ENCODE measurements at places on chromosomes 7 and 10.

- DNase-seq, result no peak
Measured at GRCh38 chr10:67098461-67098860, 172.6 kb downstream of the LRRTM3 start.

DNA sequence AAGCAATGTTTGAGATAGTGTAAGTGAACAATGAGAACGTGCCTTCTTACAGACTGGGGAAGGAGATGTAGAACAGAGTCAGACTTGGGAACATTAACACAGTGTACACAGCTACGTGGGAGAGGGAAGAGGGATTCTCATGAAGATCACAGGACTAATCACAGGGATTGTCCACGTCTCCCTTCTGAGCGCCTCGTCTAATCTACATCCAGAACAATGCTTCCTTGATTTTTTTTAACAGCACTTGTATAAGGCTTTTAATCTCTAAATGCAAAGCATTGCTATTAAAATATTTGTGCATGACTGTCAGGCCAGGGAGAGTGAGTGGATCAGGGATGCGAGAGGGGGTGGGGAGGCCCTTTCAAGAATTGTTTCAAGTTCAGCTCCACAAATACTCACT lies 62.7 kb downstream of the MET start:
- DNase-seq, result no peak

DNA sequence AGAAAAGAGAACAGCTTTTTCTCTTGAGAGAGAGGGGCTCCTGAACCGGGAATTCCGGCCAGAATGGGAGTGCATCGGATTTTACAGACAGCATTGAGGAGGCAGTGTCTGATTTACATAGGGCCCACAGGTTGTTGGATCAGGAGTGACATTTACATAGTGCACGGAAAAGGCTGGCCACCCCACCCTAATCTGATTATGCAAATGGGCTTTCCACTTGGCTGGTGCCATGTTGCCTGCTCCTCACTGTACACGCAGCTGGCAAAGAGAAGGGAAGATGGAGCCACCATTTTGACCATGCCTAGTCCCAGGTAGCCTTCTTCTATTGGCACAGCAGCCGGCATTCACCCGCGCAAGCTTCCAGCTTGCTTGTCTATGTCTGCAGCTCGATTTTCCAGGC lies 77.5 kb upstream of the FAM171A1 start:
- no peak for DNase-seq

DNA sequence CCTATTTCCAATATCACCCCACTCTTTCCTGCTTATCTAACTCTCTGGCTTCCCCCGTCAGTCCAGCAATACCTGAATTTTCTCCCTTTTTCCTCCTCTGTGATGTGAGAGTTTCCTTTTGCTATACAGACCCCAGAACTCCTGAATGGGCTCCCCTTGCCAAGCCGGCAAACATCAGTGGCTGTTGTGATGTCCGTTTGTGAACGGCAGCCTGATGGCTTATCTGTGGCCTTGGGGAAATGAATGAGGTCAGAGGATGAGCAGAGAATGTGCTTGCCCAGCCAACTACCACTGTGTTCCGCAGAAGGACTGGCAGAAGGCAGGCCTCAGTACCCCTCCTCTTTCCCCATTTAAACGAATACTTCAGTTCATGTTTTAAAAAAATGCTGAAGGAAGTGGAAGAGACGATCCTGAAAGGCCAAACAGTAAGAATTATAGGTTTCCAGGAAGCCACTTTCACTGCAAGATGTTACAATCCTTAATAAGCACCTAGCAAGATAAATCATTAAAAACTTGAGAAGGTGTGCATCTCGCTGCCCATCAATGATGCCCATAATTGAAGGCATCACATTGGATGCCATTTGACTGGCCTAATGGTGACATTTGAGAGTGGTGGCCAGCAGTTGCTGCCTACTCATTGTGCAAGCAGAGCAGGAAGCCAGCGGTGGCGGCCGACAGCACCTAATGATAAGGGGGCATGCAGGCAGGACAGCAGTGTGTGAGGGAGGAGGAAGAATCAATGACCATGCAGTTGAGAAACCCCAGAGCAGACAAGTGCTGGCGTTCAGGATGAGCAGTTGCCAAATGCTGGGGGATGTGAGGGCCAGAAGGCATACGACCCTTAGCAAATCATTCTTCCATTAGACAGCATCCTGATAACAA lies 31.5 kb downstream of the SLC18A2 start:
- no peak for DNase-seq

DNA sequence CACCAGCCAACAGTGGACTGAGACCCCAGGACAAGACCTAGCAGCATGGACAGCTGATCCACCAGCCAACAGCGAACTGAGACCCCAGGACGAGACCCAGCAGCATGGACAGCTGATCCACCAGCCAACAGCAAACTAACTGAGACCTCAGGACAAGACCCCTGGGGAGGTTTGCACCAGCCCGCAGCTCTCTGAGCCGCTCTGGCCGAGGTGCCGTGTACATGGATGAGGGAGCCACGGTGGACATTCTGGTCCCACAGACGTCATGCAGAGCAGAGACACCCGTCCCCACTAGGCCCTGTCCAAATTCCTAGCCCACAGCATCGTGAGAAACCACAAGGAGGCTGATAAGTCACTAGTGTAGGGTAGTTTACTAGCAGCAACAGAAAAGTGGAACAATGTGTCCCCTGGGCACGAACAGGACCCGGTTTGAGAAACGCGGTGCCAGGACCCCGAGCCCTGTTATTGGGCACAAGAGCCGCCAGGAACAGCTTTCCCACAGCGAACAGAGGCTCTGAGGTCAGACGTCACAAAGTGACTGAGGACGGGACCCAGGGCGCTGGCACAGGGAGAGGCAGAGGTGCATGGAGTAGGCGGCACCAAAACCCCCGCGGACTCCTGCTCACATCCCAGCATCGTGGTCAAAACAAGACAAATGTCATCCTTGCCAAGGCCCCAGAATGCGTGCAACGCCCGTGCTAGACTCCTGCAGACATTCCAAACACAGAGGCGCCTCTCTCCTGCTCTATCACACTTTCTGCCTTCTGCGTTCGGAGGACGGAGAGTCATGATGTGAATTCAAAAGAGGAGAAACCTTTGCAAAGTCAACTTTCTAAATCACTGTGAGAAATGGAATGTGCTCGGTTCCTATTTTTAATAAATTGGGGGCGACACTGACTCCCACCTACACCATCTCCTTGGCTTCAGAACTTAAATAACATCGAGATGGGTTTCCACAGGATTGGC lies 8.1 kb downstream of the STK32C start:
- DNase-seq, result peak; percentile 8

- DNase-seq, result no peak
Measured at GRCh38 chr10:74988054-74988775, 123.2 kb upstream of the SAMD8 start.

Measured in activated CD8-positive, alpha-beta memory T cell treated with anti-CD3 and anti-CD28 coated beads, Interleukin-2, amount 50 U/mL, for 4 hours (primary cell).